Activated naive CD8-positive, alpha-beta T cell treated with anti-CD3 and anti-CD28 coated beads, Interleukin-2, amount 50 U/mL, for 24 hours (primary cell): ENCODE measurements at places on chromosomes 7 and 10.

GRCh38 chr7:134954197-134955082, 31.9 kb upstream of the AGBL3 start:
- DNase-seq, result no peak

GRCh38 chr10:107157071-107157470, 7.4 kb downstream of the SORCS1 start:
- DNase-seq, result no peak

GRCh38 chr7:151087245-151088018, 1.2 kb downstream of the AGAP3 start:
- DNase-seq, result peak; percentile 47

- DNase-seq, result no peak
Observed at GRCh38 chr10:63642808-63643207, 121.6 kb downstream of the REEP3 start.

DNA sequence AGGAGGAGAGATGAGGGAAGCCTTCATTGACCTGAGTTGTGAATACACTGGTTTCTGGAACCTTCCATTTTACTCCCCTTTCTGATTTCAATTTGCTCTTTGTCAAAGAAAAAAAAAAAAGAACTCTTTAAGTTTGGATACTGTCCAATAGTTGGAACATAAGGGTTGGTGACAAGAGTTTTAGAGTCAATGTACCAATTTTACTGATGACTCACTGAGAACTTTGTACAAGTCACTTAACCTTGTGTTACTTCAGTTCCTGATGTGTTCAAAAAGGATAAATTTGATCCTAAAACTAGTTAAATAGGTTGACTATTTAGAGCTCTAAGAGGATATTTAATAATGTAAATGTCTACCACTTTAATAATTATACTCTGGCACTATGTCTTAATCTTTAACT, 4.1 kb upstream of the CDK14 start:
- no peak for DNase-seq

DNA sequence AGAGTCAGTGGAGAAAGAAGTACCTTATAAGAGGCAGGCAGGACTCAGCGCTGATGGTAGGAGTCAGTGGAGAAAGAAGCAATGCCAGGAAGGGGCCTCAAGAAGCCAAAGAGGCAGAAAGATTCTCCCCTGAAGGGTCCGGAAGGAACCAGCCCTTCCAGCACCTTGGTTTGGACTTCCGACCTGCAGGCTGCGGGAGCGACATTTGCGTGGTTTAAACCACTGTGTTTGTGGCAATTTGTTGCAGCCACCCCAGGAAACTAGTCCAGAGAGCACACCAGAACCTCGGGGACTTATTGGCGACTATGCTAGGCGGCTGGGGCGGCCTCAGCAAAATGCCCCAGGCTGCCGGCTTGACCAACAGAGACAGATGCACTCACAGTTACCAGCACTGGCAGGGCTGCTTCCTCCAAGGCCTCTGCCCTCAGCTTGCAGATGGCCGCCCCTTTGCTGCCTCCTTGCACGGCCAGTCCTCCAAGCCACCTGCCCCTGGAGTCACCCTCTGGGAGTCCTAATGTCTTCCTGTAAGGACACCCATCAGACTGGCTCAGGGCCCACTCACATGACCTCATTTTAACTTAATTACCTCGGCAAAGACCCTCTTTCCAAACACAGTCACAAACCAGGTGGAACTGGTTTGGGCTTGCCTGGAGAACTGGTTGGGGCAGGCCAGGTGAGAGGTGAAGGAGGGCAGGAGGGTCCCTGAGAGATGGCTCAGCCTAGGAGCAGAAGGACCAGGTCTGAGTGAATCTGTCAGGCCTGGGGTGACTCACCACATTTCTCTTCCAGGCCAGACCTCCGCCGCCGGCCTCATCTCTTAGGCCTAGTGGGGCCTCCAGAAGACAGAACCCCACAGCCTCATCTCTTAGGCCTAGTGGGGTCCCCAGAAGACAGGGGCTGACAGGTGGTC, 26.1 kb downstream of the CALML3 start:
- no peak for DNase-seq

DNA sequence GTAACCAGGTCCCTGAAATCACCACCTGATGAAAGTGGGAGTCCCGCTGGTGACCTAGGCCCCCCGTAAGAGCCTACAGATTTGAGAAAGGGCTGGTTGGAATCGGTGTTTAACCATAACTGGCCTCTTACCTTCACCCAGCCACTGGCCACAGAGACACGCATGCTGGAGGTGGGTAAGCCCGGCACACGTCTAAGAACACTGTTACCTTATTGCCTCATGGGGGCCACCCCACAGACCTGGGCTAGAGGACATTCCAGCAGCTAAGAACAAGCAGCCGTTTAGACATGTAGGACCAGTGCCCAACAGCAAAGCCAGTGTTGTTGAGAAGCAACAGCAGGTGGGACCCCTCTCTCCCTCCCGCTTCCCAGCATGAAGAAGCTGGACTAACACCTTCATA, 2.5 kb upstream of the GDF2 start:
- DNase-seq, result no peak

- DNase-seq, result no peak
Observed at GRCh38 chr10:2866569-2866968, 200.8 kb upstream of the PFKP start.
